ENCODE measurements at places on chromosomes 16 and 17. TPM values are rescaled to one million over a fixed set of nuclear protein-coding genes. Genes with fewer than 3 reads are reported as not detected.

The ABHD15 gene
- 12.9 TPM for total RNA-seq

The XAF1 gene
- total RNA-seq: 168 TPM

GRCh38 chr17:47718634-47719405, 14.2 kb upstream of the TBX21 start:
- no peak for DNase-seq

The JPH3 gene
- total RNA-seq: 1.2 TPM

The GPR179 gene
- 0.45 TPM for total RNA-seq

GRCh38 chr17:79878329-79878947, 39.2 kb upstream of the CBX4 start:
- no peak for DNase-seq

DNA sequence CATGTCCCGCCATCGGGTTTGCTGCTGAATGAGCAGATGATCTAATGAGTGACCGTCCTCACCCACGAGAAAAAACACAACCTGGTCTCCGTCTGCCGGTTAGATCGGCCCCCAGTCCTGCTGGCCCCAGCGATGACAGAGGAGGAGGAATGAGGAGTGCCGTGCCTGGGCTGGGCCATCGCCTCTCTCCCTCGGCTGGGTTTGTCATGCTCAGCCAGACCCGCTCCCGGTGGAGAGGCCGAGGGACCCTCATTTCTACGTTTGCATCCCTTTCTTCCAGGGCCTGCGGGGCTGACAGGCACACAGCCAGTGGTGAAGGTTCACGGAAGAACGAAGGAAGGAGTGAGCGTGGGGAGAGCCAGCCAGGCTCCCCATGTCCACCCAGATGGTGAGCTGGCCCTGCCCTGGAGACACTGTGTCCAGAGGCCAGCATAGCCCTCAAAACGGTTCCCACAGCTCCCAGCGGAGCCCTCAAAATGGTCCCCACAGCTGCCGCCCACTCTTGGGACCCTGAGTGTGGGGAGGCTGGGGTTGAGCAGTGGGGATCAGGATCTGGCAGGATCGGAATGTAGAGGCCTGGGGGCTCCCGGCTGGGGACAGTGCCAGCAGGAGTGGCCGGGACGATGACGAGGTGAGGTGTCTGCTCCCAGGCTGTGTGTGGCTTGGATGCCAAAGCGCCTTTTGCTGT, 23.9 kb downstream of the CBFA2T3 start:
- no peak for DNase-seq

- DNase-seq: peak; percentile 32
Observed at GRCh38 chr16:71311553-71312158, 22.5 kb upstream of the CMTR2 start.

The CSH2 gene
- total RNA-seq: not detected

- DNase-seq: no peak
Observed at GRCh38 chr17:73411313-73411747, 99.5 kb upstream of the CDC42EP4 start.

- DNase-seq: no peak
Observed at GRCh38 chr17:8080799-8081219, 6.7 kb downstream of the ALOX12B start.

- DNase-seq: no peak
Observed at GRCh38 chr17:80381416-80381923, 33.5 kb upstream of the ENDOV start.

GRCh38 chr17:2056206-2057174, 1.6 kb downstream of the HIC1 start:
- no peak for DNase-seq

The TSNAXIP1 gene
- total RNA-seq: 1.0 TPM

The TBC1D26 gene
- total RNA-seq: not detected

DNA sequence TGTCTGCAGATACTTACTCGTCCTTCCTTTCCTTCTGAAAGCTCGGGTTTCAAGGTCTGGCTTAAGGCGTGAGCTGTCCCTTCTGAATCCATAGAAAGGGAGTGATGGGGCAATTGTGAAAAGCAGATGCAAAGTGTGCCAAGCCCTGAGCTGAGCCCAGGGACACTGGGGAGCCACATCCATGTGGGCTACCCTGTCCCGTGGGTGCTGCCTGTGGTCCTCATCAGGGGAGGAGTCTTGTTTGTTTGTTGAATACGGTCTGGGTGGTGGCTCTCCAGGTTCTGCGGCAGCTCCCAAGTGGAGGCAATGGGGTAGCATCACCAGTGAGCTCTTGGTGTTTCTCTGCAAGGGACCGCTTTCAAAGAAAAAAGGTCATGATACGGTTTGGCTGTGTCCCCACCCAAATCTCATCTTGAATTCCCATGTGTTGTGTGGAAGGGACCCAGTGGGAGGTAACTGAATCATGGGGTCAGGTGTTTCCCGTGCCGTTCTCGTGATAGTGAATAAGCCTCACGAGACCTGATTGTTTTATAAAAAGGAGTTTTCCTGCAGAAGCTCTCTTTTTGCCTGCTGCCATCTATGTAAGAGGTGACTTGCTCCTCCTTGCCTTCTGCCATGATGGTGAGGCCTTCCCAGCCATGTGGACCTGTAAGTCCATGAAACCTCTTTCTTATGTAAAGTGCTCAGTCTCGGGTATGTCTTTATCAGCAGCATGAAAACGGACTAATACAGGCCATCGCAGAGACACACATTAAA, 1.0 kb upstream of the ALG1 start:
- no peak for DNase-seq

The TBX6 gene
- 3.6 TPM for total RNA-seq

DNA sequence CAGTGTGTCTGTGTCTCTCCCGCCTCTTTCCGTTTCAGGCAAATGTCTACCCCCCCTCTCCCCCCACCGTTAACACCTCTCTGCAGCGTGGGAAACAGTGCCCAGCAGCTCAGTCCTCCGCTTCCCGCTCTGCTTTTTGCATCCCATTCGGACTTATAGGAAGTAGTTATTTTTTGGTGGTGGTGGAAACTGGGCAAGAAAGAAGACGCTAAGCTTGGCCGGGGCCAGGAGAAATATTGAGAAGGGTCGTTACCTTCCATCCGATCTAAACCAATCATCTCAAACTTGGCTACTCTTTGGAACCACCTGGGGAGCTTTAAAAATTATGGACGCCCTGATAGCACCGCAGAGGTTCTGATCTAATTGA, 499 bp upstream of the HLF start:
- DNase-seq: no peak

GRCh38 chr17:16987066-16987829, 15.3 kb upstream of the TNFRSF13B start:
- DNase-seq: no peak

The LPO gene
- not detected for total RNA-seq

DNA sequence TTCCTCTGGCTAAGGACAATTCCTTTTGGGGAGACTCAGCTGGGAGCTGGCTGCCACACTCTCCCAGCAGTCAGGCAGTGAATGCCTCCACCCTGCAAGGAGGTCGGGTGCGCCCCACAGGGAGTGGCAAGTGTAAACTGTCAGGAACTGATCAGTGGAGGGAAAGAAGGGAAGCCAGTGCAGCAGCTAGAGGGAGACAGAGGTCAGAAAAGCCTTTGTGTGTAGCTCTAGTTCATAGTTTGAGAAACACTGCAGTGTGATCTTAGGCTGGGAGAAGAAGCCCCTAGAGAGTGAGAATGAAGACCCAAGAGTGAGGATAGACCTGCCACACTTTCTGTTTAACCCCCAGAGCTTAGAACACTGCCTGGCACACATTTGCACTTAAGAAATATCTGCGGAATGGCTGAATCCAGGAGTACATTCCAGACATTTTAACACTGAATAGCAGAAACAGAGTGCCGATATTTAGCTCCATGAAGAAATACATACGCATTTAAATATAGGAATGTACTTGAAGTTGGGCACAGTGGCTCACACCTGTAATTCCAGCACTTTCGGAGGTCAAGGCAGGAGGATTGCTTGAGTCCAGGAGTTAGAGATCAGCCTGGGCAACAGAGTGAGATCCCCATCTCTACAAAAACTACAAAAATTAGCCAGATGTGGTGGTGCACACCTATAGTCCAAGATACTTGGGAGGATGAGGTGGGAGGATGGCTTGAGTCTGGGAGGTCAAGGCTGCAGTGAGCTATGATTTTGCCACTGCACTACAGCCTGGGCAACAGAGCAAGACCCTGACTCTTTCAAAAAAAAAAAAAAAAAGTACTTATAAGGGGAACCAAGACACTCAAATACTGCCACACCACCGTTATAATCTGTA, 11.1 kb upstream of the SLC5A11 start:
- peak; percentile 67 for DNase-seq

The FSCN2 gene
- total RNA-seq: 5.5 TPM

GRCh38 chr16:87657621-87658192, 55.4 kb downstream of the JPH3 start:
- peak; percentile 38 for DNase-seq

DNA sequence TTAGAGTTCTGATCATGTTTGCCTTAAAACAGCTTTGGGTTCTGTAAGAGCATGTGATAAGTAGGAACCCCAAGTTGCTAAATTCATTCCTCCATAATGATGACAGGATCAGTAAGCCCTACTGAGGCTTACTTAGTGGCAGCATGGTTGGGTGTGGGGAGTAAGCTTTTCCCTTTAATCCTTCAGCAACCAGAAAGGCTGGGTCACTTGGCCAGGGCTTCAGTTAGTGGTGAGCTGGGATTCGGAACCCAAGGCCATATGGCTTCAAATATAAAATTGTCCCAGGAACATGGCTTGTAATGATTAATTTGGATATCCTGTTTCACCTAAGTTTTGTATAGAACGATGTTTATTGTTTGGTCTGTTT, 850 bp downstream of the GINS3 start:
- DNase-seq: no peak

- peak; percentile 90 for DNase-seq
Observed at GRCh38 chr16:85821390-85822135, 22.1 kb downstream of the COX4I1 start.

DNA sequence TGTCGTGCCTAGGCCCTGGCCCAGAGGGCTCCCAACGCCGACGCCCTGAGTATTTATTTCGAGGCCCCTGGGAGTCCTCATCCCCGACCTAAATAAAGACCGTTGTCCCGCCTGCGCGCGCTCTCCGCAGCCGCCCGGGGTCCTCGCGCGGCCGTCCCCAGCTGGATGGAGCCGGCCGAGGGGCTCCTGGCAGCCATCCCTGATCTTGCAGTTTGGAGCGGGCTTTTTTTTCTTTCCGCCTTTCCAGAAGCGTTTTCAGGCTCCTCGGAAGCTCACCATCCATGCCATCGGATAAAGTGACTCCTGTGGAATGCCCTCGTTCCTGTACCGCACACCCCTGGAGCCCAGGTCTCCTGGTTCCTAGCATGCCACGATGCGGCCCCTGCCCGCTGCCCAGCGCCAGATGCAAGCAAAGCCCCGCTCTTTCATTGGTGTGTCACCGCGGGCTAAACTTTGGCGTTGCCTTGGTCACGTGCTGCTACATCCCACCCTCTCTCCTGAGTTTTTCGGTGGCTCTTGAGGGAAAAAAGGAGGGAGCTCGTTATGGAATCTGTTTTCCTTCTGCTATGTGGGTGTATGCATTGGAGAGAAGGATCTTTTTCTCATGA, 716 bp downstream of the TMEM94 start:
- peak; percentile 32 for DNase-seq

The BRICD5 gene
- 15.8 TPM for total RNA-seq

The CTRL gene
- 2.6 TPM for total RNA-seq

DNA sequence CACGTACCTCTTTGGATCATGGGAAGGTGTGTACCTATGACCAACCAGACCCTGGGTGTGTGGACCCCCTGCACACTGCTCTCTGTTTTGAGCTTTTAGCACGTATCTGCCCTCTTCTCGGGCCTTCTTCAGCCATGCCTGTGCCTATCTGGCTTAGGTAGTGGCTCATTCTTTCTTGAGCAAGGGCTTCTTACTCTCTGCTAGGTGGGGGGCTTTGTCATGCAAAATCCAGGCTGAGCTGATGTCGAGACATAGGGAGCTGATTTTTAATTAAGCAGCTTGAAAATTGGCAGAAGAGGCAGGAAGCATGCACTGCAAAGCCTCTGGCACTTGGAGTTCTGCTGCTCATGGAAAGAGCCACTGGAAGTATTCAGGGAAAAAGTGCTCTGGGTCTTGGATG, 181.6 kb upstream of the IRX6 start:
- DNase-seq: no peak

DNA sequence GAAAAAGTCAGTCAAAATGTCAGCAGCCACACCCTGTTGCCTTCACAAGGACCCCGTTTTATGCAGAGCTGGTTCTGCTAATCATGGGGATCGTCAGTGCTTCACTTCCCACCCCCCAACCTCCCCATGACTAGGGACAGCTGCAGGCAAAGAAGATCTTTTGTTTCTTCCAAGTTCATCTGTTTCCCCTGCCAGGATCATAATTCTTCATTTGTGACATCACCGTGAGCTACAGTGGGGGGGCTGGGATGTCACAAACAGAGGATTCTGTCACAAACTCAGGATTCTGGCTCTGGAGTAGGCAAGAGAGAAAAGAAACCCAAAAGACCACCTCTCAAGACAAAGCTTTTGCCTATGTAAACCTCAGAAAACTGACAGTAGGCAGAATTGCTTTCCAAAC, 24.7 kb downstream of the DNAJC7 start:
- DNase-seq: no peak

The PRPSAP2 gene
- 33.0 TPM for total RNA-seq

GRCh38 chr17:49548506-49549310, 27.0 kb upstream of the NXPH3 start:
- DNase-seq: peak; percentile 79

GRCh38 chr17:47324224-47325020, 667 bp downstream of the EFCAB13 start:
- peak; percentile 81 for DNase-seq

- no peak for DNase-seq
Observed at GRCh38 chr17:76570457-76570856, 15.2 kb downstream of the ST6GALNAC2 start.

GRCh38 chr17:67107811-67108775, 63.7 kb downstream of the CACNG1 start:
- no peak for DNase-seq

DNA sequence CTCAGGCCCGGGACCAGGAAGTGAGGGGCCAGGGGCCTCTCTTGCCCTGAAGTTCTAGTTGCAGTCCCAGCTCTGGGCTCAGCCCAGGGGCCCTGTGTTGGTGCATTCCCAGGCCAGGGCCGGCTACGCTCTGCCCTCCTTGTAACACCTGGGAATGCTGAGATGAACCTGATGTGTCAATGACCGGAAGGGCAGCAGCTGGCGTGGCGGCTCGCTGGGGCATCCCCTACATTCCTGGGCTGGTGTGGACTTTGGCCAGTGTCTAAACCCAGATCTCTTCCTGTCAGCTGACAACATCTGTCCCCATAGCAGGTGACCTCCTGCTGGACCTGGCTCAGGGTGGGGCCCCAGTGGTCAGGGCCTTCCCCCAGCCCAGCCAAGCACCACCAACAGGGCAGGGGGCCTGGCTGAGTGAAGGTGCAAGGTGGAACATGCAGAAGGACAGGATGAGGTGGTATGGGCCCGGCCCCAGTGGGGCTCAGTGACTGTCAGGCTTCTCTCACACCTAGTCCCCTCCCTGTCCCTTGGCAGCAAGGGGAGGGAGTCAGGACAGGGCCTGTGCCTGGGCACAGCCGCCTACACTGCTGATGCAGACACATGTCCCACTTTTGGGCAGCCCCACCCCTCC, 15.9 kb downstream of the FAM83G start:
- peak; percentile 61 for DNase-seq

The PERCC1 gene
- total RNA-seq: not detected
